ENCODE measurements at places on chromosomes 16 and 17.

- DNase-seq: no peak
Observed at GRCh38 chr17:34071886-34072420, 183.1 kb upstream of the CCL2 start.

GRCh38 chr16:83005653-83006160, 378.9 kb downstream of the CDH13 start:
- DNase-seq: no peak

GRCh38 chr17:68172461-68172954, 75.3 kb upstream of the AMZ2 start:
- DNase-seq: peak; percentile 60

GRCh38 chr17:353213-353837, 718 bp upstream of the RPH3AL start:
- no peak for DNase-seq

DNA sequence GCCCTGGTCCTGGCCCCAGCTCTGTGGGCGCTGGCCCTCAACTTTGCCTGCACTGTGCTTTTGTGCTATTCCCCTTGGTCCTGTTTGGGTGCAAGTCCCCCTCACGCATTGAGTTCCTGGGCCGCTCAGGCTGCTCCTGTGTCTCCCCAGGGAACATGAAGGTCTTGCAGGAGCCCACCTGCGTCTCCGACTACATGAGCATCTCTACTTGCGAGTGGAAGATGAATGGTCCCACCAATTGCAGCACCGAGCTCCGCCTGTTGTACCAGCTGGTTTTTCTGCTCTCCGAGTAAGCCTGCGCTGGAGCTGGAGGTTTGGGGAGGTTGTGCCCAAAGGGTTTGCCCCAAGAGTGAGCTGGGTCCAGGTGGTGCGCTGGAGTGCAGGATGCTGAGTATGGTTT, 28.2 kb downstream of the IL4R start:
- no peak for DNase-seq

DNA sequence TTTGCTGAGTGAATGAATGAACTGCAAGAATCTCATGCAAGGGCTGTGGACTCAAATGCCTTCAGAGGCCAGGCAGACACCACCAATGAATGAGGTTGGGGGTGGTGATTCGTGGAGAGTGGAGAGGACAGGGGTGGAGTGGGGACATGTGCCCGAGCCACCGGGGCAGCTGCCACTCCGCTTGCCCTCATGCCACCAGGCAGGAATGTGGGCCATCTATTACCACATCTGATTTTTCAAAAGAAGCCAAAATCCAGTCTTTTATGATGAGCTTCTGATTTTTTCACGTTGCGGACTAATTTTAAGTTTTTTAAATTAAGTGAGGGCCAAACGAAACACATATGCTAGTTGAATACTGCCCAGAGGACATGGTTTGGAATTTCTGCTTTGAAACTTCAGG, 67.1 kb upstream of the SMURF2 start:
- DNase-seq: no peak

GRCh38 chr16:87206646-87207451, 110.3 kb downstream of the C16orf95 start:
- DNase-seq: no peak

DNA sequence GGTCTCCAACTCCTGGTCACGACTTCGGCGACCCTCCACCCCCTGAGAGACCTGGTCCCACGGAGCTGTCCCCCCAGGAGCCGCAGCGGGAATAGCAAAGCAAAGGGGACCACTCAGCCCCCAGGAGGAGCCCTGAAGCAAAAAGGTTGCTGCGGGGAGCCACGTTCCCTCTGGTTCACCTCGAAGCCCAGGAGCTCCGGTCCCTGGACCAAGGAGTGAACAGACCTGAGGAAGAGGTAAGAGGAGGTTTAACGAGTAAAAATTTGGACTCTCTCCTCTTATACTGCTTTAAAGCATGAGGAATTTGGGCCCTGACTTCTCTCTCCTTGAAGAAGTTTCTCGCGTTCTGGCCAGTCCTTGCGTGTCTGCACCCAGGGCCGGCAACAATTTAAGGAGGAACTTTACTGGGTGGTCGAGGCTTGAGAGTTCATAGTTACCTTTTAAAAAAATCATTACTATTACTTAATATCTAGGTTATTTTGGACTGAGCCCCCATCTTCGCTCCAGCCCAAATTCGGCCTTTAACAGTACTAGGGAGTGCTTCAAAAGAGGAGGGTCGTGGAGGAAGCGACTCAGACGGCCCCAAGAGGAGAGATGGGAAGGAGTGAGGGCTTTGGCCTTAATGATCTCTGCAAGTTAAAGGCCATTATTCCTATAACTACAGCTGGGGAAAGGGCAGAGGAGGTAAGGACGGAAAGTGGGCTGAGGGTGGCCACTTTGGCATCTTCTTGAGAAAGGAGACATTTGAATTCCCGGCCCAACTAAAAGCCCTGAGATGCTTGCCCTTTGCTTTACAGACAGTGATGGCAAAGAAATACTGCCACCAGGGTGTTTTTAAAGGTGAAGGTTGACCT, 16.9 kb upstream of the HOXB9 start:
- DNase-seq: no peak

- DNase-seq: no peak
Observed at GRCh38 chr16:70494202-70494770, 29.1 kb downstream of the COG4 start.

- no peak for DNase-seq
Observed at GRCh38 chr17:40912486-40913210, 24.8 kb downstream of the KRT23 start.

DNA sequence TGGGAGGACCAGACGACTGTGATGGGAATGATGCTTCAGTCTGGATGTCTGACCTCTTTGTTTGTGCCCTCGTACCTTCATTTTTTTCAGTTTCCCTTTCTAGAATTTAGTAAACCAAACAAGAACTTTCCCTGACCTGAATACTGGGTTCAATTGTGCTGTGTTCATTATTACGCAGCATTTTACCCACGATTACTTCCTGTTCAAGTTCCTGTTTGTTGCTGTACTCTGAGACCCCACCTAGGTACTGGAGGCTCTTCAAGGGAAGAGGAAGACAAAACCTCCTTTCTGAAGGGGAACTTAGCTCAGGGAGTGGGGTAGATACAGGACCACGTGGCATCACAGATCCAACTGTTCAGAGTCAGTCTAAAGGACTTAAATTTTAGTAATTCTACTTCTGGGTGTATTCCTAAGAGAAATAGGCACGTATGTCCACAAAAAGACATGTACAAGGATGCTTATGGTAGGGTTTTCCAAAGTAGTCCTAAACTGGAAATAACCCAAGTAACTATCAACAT, 9.2 kb upstream of the PRKCB start:
- DNase-seq: no peak

DNA sequence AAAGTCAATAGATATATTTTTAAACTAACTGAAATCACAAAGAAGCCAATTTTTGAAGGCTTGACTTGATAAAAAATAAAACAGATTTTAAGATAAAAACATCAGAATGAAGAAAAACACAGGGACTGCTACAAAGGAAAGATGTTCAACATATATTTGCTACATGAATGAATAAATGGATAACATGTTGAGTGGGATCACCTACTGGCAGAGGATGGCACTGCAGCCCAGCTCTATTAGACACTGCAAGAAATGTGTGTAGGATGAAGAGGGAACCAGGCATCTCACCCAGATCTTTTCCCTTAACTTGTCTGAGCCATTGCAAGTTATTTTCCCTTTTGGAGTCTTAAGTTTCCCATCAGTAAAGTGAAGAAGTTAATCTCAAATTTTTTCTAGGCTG, 4.2 kb downstream of the AIPL1 start:
- DNase-seq: no peak

- DNase-seq: no peak
Observed at GRCh38 chr16:67039260-67040020, 10.5 kb downstream of the CBFB start.

GRCh38 chr17:56313201-56313600, 159.9 kb downstream of the ANKFN1 start:
- DNase-seq: no peak

DNA sequence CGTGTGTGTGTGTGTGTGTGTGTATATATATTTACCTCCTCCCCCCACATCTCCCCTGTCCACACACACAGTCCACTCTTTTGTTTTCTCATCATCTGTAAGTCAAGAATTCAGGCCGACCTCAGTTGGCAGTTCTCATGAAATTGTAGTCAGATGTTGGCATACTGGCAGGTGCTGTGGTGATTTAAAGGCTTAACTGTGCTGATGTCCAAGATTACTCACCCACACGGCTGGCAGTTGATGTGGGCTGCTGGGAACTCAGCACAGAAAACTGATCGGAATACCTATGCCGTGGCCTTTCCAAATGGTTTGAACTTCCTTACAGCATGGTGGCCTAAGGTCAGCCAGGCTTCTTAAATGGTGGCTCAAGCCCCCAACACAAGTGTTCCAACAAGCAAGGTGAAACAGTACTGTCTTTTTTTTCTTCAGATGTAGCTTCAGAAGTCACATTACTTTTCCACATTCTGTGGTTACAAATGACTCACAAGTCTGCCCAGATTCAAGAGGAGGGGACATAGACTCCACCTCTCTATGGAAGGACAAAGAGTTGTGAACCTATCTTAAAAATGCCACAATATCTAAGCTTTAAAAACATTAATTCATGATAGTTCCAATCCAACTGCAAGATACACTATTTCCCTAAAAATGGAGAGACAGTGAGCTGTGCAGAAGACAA, 198.5 kb upstream of the HS3ST4 start:
- no peak for DNase-seq

DNA sequence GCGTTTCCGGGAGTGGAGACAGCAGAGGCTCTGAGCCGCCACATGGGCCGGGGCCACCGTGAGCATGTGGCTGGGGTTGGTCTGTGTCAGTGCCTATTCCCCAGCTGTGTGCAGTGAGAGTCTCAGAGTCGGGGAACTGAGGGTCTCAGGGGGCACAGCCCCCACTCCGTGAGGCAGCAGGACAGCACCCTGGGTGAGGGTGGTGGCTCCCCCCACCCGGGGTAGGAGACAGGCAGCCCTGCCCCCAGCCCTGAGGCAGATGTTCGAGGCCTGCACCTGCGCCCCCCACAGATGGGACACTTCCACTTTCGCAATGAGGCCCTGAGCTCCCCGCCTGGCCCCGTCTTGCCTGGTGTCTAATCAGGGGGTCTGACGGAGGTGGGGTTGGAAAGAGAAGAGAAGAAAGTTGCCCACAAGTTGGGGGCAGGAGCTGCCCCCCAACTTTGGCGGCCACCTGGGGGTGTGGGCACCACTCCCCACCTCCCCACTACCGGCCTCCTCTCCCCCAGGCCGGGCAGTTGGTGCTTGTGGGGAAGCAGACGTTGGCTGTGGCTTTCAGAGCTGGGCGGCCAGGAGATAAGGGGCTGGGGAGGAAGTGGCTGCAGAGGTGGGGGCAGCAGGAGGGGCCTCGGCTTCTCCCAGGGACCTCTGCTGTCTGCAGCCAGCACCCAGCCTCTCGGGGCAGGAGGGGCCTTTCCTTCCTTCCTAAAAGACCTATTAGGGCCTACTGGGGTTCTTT, 1.8 kb upstream of the CBFA2T3 start:
- DNase-seq: no peak

- no peak for DNase-seq
Observed at GRCh38 chr17:83032781-83033180, 46.6 kb upstream of the METRNL start.

GRCh38 chr17:30363715-30364202, 15.0 kb upstream of the CPD start:
- peak; percentile 87 for DNase-seq

- no peak for DNase-seq
Observed at GRCh38 chr17:38463451-38463858, 35.2 kb downstream of the ARHGAP23 start.

DNA sequence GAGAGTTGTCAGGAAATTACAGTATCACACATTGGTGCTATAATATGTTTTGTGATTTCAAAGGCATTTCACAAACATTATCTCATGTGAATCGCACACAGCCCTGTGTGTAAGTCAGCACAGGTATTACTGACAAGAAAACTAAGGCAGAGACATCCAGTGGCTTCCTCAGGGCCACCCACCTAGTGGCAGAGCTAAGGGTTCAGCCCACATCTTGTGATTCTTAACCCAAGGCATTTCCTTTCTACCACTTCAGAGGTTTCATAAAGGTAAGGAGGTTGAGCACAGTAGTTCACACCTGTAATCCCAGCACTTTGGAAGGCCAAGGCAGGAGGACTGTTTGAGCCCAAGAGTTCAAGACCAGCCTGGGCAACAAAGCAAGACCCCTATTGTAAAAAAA, 58.2 kb downstream of the STX8 start:
- DNase-seq: no peak

DNA sequence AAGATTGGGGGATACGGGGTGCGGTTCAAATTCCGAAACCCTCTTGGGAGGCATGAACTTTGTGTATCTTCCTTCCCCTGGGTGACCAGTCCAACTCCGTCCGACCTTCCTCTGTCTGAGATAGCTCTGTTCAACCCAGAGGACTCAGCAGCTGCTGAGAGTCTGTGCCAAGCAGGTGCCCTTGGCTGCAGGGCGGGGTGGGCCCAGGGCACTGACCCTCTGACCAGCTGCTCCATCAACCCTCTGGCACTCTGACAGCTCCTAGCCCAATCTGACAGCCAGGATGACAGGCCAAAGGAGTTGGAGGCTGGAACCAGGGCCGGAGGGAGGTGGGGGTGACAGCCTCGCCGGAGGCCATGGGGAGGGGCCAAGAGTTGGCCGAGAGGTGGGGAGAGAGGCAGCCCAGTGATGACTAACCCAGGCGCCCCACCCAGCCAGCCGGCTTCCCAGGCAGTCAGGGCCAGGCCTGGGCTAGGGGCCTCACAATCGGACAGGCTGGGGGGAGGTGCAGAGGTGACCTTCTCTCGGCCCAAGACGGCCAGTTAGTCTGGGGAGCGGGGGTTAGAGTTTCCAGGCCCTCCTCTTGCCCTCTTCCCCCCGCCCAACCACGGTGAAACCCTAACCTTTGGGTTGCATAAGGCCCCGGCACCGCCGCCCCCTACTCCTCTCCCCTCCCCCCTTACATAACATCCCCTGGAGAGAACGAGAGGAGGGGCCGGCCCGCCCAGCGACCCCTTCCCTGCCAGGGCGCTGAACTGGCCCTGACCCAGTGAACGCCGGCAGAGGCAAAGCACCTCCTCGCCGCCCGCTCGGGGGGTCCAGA, 5.0 kb upstream of the TLCD2 start:
- DNase-seq: no peak

DNA sequence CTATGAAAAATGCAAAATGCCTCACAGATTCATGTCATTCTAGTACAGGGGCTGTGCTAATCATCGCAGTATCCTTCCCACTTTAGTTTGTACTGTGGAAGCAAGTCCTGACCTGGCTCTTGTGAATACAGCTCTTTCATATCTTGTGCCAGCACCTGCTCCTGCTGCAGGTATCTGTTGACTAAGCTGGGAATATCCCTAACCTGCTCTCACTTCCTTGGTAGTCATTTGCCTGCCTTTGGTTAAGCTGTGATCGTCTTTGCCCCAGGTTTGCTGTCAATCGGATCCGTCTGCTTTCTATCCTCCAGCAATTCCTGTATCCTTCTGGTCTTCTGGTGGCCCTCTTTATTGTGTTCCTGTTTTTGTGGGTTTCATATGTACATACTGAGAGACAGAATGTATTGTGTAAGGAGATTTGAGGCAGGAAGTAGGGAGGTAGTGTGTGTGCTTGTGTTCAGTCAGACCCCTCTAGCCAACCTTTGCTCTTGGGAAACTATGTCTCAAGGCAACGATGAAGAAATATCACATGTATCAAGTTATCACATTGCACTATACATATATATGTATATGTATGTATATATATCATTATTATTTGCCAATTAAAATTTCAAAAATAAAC, 7.7 kb upstream of the GINS3 start:
- DNase-seq: no peak
